ENCODE measurements at places on chromosomes 4 and X.

- DNase-seq: no peak
Measured at GRCh38 chr4:74402692-74403456, 37.9 kb downstream of the EREG start.

- no peak for DNase-seq
Measured at GRCh38 chr4:118752551-118752950, 67.4 kb downstream of the METTL14 start.

DNA sequence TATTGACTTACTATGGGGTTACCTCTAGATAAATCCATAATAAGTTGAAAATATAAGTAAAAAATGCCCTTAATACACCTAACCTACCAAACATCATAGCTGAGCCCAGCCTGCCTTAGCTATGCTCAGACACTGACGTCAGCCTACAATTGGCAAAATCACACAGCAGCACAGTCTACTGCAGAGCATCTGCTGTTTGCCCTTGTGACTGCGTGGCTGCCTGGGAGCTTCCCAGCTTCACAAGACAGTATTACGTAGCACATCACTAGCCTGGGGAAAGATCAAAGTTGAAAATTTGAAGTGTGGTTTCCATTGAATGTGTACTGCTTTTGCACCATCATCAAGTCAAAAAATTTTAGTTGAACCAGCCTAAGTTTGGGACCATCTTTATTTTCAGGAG, 8.8 kb downstream of the HTT-AS start:
- DNase-seq: no peak

DNA sequence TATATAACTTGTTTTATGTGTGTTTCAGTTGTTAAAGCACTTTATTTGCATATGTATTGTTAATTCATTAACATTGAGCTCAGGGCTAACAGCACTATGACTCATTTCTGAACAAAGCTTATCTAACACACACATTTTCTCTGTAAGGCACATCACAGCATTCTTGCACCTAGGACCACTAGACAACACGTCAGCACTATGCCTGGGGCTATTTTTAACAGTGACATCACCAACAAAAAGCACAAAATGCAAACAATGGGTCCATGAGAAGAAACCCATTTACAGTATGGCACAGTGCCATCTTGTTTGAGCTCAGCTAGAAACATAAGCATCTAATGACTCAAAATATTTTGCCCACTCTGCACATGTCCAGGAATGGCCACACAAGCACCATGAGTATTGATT, 124.4 kb downstream of the RELL1 start:
- no peak for DNase-seq

Measured in inflammatory macrophage treated with lipopolysaccharide for 4 hours (primary cell).